ENCODE measurements at places on chromosomes 4 and X. TPM values are rescaled to one million over a fixed set of nuclear protein-coding genes. Genes with fewer than 3 reads are reported as not detected.
A peak's percentile ranks its signal among the peaks of the same experiment; 100 is the strongest.

GRCh38 chrX:100381619-100382018 is 28.5 kb downstream of the PCDH19 start:
- DNase-seq = no peak

DNA sequence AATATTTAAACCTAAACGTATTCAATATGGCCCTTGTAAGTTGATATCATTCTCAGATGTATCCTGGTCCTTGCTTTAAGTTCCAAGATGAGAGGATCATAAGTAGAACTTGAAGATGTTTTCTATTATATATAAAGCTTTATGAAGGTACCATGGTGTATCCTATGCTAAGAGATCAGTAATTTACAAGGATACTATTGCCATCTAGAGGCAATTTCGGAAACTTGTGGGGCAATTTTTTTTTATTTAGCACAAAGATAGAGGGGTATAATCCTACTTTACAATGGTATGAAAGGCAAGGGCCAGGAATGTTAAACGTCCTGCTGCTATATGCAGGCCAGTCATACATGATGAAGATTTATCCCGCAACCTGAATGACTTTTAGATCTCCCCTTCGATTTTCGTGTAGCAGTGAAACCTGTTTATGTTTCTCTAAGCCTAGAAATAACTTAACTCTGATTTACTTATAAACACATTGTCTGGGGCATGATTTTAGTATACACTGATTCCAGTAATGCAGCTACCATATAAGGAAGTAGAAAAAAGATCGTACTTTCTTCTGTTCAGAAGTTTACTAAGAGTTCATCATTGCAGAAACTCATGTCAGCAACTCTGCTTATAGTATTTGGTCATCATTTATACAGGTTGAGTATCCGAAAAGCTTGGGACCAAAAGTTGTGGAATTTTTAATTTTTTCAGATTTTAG is 2.6 kb downstream of the SLC25A31 start:
- no peak for DNase-seq

DNA sequence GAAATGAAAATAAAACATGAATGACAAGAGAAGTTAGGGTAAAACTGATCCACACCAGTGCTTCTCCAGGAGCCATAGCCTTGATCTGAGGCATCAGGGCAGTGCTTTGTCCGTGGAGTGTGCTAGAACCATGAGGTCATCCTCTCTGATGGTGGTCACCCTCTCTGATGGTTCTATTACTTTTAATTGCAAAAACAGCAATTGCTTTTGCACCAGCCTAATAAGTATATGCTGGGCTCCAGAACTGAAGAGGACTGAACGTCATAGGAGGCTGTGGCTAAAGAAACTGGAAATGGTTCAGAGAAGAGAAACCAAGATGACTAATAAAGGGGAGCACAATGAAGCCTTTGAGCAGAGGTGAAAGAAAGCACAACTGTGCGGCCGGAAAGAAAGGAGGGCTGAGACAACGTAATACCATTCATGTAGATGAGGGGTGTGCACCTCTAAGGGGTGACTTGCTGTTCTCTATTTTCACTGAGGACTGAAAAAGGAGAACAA is 17.0 kb upstream of the TMEM154 start:
- DNase-seq = peak; percentile 62

GRCh38 chrX:134258202-134258601 is 21.2 kb downstream of the CCDC160 start:
- DNase-seq = no peak

GRCh38 chrX:120514236-120514635 is 45.1 kb upstream of the LAMP2 start:
- DNase-seq = no peak

DNA sequence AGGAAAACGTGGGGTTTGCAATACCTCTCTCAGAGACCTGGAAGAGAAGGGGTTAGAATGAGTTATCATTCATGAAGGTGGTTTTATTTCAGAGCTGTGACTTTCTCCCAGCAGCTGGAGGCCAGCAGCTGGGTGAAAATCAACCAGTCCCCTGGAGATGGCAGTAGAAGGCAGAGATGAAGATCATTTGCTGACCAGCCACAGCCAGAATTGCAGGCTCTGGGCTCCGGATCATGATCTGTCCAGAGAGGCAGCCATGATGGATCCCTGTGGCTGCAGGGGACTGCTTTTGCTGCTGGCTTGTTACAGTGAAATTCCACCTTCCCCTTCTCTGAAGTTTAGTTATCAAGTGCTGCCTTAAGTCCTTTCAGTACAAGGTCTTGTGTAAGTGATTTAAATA is 46.9 kb upstream of the TAB3 start:
- no peak for DNase-seq

DNA sequence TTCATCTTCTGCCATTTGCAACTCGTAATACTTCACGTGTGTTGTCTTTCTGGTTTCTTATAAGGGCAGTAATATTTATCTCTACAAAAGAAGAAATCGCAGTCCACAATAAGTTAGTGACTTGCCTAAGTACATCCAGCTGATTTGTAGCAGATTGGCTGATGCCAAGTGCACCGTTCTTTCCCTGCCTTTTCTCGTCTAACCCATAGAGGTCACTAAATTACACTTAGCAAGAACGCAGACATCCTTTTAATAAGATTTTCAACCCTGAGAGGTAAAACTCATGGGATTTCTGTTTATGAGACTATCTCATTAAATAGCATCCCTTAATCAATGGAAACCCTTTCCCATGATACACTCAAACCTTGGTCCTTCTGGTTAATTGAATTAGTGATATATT is 408.6 kb upstream of the ACTRT1 start:
- DNase-seq = no peak

DNA sequence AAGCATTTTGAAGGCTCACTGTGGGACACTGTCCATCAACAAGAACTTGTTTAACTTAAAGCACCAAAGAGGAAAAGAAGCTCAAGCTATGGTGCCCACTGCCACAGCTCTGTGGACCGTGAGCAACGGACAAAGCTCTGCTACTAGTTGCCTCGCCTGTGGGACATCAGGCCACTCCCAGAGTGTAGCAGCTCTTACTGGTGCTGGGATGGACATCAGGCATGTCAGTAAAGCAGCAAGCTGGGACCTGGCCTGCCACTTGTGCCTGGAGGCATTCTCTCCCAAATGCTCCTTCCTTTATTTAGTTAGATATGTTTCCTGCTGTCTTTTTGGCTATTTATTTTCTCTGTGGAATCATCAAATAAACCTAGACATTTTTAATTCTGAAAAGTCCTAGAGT is 46.7 kb downstream of the TMEM154 start:
- DNase-seq = no peak

F8A2 gene
- total RNA-seq = not detected

TCEAL2 gene
- not detected for total RNA-seq

DNA sequence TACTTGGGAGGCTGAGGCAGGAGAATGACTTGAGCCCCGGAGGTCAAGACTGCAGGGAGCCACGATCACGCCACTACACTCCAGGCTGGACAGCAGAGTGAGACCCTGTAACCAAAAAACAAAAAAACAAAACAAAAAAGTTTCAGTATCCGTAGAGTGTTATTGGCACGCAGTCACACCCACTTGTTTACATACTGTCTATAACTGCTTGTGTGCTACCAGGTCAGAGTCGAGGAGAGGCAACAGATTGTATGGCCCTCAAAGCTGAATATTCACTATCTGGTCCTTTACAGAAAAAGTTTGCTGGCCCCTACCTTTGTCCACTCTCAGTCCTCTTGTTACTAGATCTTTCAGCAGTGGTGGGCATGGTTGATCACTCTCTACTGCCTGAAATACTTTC is 8.2 kb upstream of the CD99L2 start:
- no peak for DNase-seq

- peak; percentile 24 for DNase-seq
These were observed 57.5 kb downstream of the GPR82 start for GRCh38 chrX:41781500-41781899.

GRCh38 chr4:128452415-128452814 is 164.8 kb upstream of the PGRMC2 start:
- DNase-seq = no peak

GRCh38 chr4:121594796-121595526 is 101.8 kb downstream of the ANXA5 start:
- DNase-seq = no peak

DNA sequence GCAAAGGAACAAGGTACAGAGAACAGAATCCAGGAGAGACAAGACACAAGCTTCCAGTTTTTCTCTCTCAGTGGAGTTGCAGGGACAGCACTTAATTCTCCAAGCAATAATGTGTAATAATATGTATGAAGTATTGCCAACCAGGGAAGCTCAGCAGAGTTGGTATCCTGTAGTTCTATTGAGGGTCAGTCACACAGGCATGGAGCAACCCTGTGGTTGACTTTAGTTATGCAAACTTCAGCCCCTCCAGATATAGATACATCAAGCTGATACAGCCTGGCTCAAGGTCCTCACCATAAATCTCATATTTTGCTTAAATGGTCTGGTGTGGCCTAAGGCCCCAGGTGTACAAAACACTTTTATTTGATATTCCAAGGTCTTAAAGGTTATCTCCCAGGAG is 248.6 kb upstream of the EPHA5 start:
- no peak for DNase-seq

- DNase-seq = peak; percentile 91
These were observed 27.8 kb downstream of the ELF4 start for GRCh38 chrX:130082244-130083106.

DNA sequence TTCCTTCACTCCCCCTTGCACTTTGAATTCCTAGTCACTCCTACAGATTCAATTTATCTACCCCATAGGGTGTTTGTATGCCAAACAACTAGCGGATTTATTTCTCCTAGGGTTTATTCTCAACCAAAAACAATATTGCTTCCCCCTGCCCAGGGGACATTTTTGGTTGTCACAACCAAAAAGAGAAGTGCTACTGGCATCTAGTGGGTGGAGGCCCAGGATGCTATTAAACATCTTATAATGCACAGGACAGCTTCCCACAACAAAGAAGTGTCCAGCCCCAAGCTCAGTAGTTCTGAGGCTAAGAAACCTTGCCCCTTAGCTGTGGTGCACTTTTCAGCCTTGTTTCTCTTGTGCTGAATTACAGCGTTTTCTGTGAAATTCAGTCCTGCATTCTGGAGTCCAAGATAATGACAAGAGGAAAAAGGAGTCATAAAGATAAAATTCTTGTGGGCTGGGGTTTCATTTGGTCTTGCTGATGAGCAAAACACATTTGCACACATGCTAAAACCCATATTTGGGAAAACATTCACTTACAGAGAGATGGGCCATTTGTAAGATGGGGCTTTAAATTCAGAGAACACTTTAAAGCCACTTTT is 11.2 kb upstream of the SYTL4 start:
- DNase-seq = no peak

UBQLN2 gene
- total RNA-seq = 47.7 TPM

GRCh38 chr4:53101191-53101581 is 239.1 kb downstream of the RASL11B start:
- no peak for DNase-seq

- no peak for DNase-seq
These were observed 379 bp downstream of the PDGFC start for GRCh38 chr4:156971165-156971675.

DNA sequence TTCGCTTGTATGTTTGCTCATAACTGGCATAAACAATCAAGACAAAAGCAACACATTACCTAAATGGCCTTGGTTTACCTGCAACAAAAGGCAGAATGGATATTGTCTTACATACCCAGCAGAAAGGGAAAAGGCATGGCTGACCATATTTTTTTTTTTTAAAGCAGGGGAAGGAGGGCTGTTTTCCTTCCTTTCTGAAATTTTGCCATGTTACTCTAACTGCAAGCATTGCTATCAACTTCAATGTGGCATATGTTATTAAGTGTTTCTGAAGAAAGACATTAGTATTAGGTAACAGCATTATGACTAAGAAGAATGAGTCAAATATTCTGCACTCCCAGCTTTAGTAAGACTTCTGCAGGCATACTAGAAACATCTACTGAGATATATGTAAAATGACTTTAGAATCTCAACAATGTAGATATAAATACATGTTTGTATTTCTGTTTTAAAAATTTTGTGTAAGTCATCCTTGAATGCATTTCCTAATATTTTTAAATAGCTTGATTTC is 512.6 kb upstream of the FAM241A start:
- DNase-seq = no peak

IRAK1 gene
- 164 TPM for total RNA-seq

HOPX gene
- total RNA-seq = 63.6 TPM

DNA sequence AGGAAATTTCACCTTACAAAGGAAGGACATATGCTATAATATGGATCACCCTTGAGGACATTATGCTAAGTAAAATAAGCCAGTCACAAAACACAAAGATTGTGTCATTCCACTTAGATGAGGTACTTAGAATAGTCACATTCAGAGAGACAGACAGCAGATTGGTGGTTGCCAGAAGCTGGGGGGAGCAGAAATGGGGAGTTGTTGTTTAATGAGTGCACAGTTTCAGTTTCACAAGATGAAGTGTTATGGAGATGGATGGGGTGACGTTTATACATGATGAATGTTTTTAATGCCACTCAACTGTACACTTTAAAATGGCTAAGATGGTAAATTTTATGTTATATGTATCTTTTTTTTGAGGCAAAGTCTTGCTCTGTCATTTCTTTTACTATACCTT is 14.8 kb upstream of the SPON2 start:
- DNase-seq = peak; percentile 70

GRCh38 chrX:103878466-103879122 is 46.5 kb upstream of the RAB9B start:
- no peak for DNase-seq

GRCh38 chr4:80014531-80014930 is 58.5 kb downstream of the ANTXR2 start:
- no peak for DNase-seq

GRCh38 chr4:170090352-170091052 is 746 bp upstream of the AADAT start:
- DNase-seq = no peak

DNA sequence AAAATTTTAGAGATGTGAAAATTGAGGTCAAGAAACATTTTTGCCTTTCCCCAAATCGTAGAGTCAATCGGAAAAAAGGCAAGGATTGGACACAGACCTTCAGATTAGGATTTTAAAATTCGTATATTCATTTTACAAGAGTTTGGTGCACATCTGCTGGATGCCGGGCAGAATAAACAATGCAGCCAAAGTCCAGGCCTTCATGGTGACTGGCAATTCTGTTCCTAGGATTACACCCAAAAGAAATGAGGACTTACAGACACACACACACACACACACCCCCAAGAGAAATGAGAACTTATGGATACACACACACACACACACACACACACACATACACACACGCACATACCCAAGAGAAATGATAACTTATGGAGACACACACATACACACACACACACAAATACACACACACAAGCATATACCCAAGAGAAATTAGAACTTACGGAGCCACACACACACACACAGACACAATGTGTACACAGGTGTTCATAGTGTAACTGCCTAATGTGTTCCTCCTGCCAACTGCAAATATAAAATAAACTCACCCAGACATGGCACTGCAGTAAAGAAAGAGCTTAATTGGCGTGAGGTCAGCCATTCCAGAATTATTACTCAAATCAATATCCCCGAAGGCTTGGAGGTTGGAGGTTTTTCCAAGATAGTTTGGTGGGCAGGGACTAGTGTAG is 165.7 kb upstream of the STS start:
- no peak for DNase-seq

DNA sequence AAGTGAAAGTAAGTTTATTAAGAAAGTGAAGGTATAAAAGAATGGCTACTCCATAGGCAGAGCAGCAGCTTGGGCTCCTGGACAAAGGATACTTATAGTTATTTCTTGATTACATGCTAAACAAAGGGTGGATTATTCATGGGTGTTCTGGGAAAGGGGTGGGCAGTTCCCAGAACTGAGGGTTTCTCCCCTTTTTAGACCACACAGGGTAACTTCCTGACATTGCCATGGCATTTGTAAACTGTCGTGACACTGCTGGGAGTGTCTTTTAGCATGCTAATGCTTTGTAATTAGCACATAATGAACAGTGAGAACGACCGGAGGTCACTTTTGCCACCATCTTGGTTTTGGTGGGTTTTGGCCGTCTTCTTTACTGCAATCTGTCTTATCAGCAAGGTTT is 557.6 kb downstream of the SPRY1 start:
- DNase-seq = no peak

Data from activated CD8-positive, alpha-beta T cell treated with anti-CD3 and anti-CD28 coated beads, Interleukin-2, amount 10 ng/mL, durations not matched to agents 7 days and 5 days (primary cell).